ENCODE measurements at places on chromosomes 2 and 18. TPM values are rescaled to one million over a fixed set of nuclear protein-coding genes. Genes with fewer than 3 reads are reported as not detected.

GRCh38 chr2:48015421-48015820 lies 109.1 kb upstream of the FBXO11 start:
- no peak for DNase-seq

GRCh38 chr18:49893036-49893435 lies 79.7 kb upstream of the ACAA2 start:
- no peak for DNase-seq

- DNase-seq = no peak
Observed at GRCh38 chr18:76410660-76411417, 84.2 kb downstream of the ZNF516 start.

GRCh38 chr2:147657086-147658000 lies 187.5 kb upstream of the ACVR2A start:
- no peak for DNase-seq

DNA sequence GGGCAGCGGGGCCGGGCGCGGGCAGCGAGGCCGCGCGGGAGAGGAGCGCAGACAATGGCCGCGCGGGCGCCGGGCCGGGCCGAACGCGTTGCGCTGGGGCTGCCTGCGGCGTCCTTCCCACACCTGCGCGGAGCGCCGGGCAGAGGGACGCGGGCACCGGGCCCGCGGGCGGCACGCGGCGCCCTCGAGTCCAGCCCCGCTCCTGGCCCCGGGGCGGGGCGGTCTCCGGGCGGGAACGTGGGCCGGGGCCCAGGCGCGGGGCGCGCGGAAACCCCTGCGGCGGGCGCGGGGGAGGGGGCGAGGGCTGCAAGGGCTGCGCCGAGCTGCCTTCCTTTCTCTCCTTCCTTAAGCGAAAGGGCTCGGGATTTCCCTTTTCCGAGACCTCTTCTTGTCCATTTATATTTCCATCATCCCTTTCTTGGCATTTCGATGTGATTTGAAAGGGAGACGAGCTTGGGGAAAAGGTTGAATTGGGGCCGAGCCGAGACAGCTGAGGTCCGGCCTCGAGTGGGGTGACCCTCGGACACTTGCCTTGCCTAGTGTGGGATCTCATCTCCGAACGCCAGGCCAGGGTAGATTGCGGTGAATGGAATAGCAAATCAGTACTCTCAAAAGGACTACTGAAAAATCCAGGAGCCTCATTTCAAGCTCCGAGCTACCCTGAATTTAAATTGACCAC lies 676 bp downstream of the KLHL23 start:
- peak; percentile 39 for DNase-seq

- no peak for DNase-seq
Observed at GRCh38 chr2:32719933-32720716, 92.3 kb downstream of the TTC27 start.

Gene MYOM1
- total RNA-seq = 8.2 TPM
